CD4-positive, alpha-beta memory T cell (primary cell): ENCODE measurements at places on chromosomes 4 and X. TPM values are rescaled to one million over a fixed set of nuclear protein-coding genes. Genes with fewer than 3 reads are reported as not detected.

GUCY1A1 gene
- not detected for total RNA-seq

ZNF718 gene
- 13.0 TPM for total RNA-seq

PCDH19 gene
- total RNA-seq, result not detected

SPIN2A gene
- total RNA-seq, result 1.4 TPM

ZNF157 gene
- total RNA-seq, result 0.87 TPM

CFAP47 gene
- total RNA-seq, result not detected

CLDN22 gene
- not detected for total RNA-seq
